ENCODE measurements at places on chromosomes 12 and 14.

- peak; percentile 44 for DNase-seq
Observed at GRCh38 chr14:67971627-67972625, 152.3 kb downstream of the RAD51B start.

GRCh38 chr12:53223389-53224060, 8.5 kb downstream of the RARG start:
- DNase-seq = peak; percentile 83

GRCh38 chr12:13368971-13369370, 172.4 kb downstream of the EMP1 start:
- DNase-seq = no peak

- no peak for DNase-seq
Observed at GRCh38 chr12:120190386-120190785, 4.1 kb downstream of the GCN1 start.

DNA sequence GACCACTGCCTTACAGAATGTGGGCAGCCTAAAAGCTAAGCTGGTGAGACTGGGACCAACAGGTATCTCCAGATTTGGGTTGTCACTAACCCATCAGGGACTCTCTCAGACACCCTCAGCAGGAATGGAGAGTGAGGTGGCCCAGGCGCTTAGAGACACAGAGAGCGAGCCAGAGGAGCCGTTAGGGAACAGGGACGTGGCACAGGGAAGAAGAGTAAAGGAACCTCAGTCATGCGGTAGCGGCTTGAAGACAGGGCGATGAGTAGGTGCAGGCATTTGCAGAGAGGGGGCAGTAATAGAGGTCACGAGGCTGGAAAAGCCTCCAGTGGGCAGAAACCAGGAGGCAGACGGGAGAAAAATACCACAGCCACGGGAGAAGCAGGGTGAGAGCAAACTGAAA, 158.0 kb upstream of the CCND2 start:
- no peak for DNase-seq

- DNase-seq = no peak
Observed at GRCh38 chr12:13307143-13307816, 110.8 kb downstream of the EMP1 start.

DNA sequence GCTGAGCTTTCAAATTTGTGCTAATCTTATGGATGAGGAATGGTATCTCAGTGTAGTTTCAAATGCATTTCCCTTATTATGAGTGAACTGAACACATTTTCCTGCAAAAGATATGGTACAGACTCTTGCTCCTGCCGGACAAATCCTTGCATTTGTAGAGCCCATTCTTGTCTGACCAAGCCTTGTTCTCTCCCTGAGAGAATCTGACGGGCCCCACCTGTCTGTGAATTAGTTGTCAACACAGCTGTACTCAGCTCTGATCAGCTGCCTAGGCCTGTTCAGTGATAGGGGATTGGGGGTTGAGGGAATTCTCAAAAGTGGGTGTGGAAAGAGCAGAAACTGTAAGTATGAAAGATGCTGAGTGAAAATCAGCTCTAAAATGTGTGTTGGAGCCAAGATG, 42.8 kb upstream of the SCN8A start:
- no peak for DNase-seq

DNA sequence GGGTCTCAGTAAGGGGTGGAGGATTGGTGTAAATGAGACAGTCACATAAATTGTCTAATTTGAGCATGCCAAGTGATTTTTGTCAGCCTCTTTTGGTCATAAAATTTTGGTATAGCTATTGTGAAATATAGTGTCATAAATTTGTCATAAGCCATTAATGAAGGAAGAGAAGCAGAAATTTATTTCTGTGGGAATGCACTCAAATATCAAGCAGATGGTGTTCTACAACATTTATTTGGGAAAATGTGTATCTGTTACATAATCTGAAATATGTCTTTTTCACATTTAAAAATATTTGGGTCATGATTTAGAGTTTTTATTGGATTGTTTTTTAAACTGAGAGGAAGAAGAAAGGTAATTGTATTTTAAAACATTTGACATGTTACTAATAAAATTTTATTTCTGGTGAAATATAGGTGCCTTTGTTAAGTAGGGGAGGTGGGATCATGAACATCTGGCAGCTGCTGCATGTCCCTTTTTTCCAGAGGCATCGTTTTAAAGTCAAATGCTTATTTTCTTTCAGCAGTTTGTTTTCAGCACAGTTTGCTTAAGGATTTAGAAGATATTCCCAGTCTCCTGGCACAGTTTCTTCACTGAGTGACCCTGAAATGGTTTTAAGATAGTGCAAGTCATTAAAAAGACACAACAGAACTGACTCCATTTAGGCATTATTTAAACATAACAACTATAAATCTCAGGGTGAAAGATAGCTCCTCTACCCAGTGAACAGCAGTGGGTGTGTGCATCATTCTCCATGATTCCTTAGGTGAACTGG, 371.7 kb downstream of the SNAPC1 start:
- DNase-seq = no peak

DNA sequence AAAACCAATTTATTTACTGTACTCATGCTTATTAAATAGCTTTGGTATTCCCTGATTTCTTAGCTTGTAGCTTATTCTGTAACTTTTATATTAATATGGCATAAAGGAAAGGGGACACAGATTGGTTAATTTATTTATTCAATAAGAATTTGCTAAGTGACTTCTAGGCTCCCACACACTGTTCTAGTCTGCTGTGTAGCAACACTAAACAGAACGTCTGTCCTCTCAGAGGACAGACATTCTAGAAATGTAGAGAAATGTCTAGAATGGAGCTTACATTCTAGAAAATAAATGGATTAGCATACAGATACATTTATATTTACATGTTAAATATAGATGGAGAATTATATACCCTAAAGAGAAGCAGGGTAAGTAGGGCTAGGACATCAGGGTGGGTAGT, 184.9 kb upstream of the ABCD2 start:
- no peak for DNase-seq

DNA sequence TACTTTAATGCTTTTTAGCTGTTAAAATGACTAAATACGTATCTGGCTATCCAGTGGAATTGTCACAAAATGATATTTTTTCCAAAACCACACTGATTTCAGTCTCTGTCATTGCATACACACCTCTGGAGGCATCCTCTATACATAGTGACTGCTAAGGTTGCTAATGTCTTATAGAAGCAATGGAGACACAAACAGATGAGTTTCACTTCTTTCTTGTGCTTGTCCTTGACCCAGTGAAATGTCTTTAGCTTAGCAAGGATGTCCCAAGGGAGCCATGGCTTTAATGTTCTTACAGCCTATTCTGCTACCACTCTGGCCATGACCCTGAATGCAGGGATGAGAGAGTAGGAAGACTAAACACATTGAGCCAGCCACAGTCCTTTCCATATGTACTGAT, 90.3 kb downstream of the TPH2 start:
- DNase-seq = no peak

DNA sequence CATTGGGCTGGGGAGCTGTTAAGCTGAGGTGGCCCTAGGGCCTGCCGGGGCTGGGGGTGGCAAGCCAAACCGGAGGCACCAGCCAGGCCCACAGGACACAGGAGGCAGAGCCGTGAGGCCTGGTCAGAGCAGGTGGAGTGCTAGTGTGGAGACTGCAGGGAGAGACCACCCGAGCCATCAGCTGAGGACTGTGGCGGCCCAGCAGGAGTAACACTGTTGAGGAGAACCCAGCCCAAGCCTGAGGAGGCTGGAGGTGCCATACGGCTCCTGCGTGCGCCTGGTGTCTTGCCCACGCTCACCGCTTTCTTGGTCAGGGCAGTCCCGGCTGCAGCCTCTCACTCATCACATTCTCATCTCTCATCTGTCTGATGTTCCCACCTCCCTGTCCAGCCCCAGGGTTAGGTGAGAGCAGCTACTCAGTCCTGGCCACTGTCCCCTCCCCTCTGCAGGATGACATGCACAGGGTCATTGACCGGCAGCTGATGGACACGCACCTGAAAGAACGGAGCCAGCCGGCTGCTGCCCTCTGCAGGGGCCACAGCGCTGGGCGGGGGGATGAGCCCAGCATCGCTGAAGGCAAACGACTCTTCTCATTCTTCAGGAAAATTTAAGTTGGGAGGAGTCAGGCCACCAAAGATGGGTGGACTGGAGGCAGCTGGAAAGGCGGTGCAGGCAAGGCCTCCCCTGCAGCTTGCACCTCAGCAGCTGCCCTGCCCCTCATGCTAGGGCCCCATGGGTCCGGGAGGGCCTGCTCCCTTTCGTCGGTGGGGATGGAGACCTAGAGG, 23.8 kb downstream of the RAB35 start:
- DNase-seq = no peak

DNA sequence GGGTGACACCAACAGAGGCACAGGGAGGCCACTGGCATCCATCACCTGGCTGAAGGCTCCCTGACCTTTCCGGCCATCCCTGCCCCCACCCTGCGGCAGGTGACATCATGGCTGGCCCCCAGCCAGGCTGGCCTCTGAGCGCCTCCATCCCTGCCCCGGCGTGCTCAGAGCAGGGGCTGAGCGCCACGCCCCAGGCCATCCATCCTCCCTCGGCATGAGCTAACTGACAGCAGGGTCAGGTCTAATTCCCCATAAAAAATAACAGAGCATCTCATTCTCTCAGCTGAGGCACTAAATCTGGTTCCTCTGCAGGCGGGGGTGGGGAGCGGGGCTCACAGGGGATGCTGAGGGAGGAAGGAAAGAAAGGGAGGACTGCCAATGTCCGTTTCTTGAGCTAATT, 50.7 kb downstream of the PRIMA1 start:
- no peak for DNase-seq

GRCh38 chr12:96364092-96364700, 36.0 kb downstream of the CDK17 start:
- DNase-seq = no peak

DNA sequence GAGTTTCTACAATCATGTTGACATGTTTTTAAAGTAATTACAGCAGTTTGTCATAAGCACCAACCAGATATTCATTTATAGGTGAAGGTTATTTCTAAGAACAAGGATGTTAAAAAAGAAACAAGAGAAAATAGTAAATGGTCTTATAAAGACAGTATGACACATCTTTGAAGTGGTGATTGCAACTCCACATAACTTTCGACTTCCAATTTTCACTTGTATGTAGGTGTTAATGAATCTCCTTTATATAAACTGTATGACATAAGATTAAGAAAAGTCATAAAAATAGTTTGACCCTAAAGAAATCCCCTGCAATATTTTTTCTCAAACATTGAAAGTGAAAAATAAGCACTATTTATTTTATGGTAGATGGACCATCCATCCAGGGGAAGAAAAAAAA, 144.8 kb upstream of the PTPRQ start:
- no peak for DNase-seq

GRCh38 chr12:62931477-62931876, 3.5 kb downstream of the PPM1H start:
- no peak for DNase-seq

DNA sequence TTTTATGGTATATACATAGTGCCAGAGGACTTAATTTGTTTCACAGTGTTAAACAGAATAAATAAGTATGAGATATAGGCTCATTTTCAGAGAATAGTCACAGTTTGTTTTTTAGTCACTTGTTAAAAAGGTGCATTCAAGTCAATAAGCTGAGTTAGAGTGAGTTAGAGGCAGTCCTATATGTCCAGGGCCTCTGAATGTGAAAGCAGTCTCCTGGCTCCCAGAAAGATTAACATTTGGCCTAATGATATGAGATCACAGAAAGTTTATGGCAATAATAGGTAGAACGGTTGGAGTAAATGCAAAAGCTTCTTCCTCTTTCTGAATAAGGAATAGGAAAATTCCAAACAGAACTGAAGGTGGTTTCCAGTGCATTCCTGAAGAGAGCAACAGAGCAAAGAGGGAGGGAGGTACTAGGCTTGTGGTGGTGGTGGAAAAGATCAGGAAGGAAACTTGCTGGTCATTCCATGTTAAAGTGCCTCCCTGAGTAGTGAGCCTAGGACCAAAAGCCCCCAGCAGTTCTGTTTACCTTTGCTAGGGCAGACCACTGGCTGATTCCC, 54.4 kb downstream of the SLC38A4 start:
- peak; percentile 68 for DNase-seq

GRCh38 chr12:94570161-94570560, 80.2 kb downstream of the TMCC3 start:
- peak; percentile 54 for DNase-seq

DNA sequence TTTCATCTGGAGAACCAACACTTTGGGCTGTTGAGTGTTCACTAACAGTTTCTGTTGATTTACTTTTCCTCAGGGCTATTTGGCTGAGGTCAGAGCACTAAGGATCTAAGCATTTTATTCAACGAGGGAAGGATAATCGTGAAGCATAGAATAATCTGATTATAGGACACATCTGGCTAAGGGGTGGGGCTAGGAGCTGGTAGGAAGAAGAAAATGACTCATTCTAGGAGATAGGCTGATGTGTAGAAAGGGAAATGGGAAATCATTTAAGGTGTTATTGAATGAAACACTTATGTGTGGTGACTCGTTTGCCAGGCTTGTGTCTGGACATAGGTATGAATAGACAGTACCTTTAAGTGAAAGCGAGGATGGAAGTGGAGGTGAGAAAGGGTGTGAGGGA, 167.2 kb downstream of the ETNK1 start:
- no peak for DNase-seq

Measured in fibroblast of skin of right biceps (primary cell).